ENCODE measurements at places on chromosomes 12 and 14.

DNA sequence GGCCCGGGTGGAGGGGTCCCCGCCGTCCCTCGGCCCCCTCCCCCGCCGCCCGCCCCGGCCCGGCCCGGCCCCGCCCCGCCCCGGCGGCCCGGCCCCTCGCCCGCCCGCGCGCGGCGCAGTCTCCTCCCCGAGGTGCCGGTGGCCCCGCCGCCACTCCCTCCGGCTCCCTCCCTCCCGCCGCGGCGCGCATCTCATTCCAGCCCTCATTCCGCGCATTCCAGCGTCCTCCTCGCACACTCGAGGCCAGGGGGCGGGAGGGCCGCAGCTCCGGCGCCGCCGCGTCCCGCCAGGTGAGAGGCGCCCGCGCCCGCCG is at the start of gene TEAD4:
TEAD4 (plus strand) TSS at position 206 of the 313 bp plus-strand sequence.
- DNase-seq: no peak

DNA sequence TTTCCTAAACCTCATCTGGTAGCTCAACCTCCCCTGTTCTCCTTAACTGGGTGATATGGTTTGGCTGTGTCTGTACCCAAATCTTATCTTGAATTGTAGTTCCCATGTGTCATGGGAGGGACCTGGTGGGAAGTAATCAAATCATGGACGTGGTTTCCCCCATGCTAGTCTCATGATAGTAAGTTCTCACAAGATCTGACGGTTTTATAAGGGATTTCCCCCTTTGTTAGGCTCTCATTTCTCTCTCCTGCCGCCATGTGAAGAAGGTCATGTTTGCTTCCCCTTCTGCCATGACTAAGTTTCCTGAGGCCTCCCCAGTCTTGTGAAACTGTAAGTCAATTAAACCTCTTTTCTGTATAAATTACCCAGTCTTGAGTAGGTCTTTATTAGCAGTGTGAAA is 19.5 kb downstream of the COX16 start:
- DNase-seq: no peak

DNA sequence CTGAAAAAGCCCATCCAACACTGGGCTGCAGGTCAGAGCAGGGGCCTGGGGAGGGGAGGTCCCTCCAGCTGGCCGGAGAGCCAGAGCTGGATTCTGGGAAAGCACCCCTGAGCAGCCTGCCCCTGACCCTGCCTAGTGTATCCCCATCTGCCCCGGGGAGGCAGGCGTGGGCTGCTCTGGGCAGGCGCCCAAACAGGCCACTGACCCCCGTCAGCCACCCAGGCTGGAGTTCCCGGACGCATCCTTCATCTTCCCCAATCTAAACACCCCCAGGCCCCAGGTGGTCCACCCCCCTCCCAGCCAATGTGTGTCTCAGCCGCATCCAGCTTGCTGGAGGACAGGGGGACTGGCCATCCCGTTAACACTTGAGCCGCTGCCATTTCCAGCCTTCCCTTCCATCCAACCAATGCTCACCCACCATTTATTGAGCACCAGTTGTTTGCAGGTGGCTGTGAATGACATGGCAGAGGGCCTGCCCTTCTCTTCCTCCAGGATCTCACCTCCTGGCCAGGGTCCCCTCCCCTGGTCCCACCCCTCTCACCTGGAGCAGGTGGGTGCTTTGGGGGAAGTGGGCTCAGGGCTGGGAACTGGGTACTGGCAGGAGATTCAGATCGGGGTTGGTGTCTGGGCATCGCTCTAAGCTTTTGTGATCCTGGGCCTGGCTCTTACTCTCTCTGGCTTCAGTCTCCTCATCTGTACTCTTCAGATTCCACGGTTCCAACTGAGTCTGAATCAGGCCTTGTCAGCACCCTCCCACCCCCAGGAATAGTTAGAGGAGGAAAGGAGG is 743 bp upstream of the DTX1 start:
- DNase-seq: no peak

GRCh38 chr12:95546491-95546813 is 4.8 kb downstream of the USP44 start:
- DNase-seq: no peak

DNA sequence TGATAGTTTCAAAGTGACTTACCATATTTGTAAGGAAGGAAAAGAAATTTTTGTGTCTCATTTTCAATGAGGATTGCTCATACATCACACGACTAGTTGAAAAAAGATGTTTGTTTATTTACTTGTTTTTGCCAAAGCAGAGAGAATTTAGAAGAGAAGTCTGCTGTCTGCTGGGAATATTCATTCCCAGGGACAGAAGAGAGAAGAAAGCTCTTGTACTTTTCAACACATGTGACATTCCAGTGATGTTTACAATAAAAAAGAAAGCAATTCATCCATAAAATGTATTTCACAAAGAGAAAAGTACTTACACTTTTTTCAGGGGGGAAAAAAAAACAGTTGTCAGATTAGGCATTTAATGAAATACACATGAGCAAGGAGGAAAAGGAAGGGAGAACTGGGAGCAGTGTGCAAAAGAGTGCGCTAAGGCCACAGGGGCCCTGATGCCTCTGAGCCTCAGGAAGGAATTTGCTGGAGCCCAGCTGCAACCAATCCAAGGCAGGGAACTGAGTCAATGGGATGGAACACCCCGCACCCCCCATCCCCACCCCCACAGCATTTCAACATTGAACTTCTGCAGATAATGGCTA is 115.0 kb downstream of the RPAP3 start:
- DNase-seq: no peak

DNA sequence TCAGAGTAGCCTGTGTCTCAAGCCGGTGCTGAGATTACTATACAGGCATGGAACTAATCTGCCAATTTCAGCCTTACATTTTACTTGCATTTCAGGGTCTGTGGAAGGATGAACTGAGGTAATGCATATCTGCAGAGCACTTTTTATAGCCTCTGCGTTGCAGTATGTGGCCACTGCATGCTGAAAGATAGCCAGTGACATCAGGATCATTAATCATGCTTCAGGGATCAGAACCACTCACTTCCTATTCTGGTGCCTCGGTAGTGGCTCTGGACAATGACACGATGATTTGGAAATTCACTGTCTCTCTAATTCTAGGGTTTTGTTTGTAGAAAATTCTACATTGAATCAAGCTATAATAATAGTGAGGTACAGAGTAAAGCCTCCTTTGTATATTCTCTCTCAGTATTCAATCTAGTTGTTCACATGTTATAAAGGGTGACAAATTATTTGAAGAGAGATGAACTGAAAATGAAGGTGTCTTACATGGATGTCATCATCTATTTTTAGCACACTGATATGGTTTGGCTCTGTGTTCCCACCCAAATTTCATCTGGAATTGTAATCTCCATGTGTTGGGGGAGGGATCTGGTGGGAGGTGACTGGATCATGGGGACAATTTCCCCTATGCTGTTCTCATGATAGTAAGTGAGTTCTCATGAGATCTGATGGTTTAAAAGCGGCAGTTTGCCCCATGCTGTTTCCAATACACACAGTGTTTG is 554.3 kb upstream of the MIS18BP1 start:
- DNase-seq: no peak

GRCh38 chr14:71168564-71169427 is 261.5 kb downstream of the PCNX1 start:
- no peak for DNase-seq

- no peak for DNase-seq
These were observed 5.3 kb upstream of the HNF1A start for GRCh38 chr12:120972870-120973543.

- DNase-seq: no peak
These were observed 91.1 kb upstream of the SLC38A4 start for GRCh38 chr12:46916796-46917419.

DNA sequence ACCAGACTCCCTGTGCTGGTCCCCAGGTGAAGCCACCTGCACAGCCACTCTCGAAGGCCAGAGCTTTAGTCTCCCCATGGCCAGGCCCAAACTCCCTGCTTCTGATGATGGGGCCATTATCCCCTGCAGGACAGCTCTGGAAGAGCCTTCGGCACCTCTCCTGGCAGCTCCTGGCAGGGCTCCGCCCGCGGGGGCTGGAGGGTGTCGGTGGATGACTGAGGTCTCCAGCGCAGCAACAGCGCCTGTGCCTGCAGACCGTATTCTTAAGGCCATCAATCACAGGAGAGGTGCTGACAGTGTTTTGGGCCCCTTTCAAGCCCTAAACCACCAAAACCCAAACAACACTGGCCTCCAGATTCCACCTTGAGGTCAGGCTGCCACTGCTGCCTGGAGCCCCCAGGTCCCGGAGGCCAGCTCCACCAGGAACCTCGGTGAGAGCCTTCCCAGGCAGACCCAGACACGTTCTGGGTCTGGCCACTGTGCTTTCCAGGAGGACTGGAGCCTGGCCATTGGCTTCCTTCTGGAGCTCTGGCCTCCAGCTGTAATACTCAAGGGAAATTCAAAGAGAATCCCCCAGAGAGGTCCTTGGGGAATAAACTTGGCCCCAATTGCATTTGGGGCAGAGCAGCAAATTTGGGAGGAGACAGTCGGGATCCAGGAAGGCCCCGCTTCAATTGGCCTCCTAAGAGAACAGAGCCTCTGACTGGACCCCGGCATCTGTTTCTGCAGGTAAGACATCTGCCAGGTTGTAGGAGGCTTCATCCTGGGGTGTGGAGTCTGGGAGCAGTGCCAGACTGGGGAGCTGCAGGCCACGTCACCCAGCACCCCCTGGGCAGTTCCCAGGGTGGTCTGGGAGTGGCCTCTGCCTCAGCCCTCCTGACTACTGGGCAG is 210.6 kb upstream of the RTL1 start:
- DNase-seq: no peak

DNA sequence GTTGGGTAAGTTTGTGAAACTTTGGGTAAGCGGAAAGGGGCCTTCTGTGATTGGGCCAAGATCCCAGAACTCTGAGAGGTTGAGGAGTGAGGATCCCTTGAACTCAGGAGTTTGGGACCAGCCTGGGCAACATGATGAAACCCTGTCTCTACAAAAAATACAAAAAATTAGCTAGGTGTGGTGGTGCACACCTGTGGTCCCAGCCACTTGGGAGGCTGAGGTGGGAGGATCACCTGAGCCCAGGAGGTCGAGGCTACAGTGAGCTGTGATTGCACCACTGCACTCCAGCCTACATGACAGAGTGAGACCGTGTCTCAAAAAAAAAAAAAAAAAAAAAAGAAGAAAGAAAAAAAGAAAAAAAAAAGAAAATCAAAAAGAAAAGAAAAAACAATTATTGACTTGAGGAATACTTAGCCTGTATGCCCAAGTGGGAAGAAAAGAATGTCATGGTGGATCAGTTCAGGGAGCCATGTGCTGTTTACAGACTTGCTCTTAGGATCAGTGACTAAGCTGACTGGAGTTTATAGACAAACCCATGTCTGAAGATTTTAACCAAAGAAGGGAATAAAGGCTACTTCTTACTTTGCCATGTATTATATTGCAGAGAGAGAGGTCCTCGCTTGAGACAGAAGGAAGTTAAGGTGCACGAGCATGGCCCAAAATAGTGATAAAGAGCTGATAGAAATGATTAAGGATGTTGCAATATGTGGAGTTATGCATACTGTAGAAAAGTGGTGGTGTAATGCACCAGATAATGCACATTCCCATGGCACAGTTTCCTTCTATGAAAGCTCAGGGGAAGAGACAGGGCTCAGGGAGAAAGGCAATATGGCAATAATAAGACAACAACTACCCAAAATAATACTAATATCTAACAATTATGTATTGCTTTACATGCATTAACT is 881 bp downstream of the HSD17B6 start:
- no peak for DNase-seq

DNA sequence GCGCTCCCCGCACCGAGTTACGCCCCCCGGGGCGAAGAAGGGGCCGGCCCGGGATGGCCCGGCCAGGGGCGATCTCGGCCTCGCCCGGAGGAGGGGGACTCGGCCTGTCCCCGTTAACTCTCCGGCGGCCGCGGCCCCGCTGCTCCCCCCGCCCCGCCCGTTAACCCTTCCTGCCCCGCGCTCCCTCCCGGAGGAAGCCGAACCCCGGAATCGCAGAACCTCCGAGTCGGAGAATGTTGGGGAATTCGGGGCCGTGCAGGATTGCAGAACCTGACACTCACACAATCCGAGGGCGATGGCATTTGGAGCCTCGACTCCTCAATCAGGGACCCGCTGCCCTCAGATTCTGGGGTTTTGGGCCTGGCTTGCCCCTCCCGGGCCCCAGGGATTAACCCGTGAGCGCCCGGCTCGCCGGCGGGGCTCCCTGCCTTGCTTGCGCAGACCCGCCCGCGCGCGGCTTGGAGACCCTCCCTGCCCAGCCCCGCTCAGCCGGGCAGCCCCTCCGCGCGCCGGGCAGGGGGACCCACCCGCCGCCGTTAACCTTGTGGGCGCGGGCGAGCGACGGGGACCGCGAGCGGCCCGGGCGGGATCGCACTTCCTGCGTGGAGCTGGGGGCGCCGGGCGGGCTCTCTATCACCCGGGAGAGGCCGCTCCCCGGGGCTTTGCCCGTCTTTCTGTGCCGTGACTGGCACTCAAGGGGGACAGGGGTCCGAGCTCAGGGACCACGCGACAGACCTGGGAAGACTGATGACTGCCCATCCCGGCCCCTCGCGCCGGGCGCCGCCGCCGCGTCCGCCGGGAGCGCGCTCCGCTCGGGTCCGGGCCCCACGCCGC is 18.8 kb downstream of the BEGAIN start:
- DNase-seq: no peak

GRCh38 chr12:26251600-26251999 is 56.2 kb downstream of the SSPN start:
- DNase-seq: no peak

- DNase-seq: no peak
These were observed 2.9 kb upstream of the MMP17 start for GRCh38 chr12:131825146-131825892.

- no peak for DNase-seq
These were observed 58.5 kb downstream of the GPR135 start for GRCh38 chr14:59406454-59407245.

DNA sequence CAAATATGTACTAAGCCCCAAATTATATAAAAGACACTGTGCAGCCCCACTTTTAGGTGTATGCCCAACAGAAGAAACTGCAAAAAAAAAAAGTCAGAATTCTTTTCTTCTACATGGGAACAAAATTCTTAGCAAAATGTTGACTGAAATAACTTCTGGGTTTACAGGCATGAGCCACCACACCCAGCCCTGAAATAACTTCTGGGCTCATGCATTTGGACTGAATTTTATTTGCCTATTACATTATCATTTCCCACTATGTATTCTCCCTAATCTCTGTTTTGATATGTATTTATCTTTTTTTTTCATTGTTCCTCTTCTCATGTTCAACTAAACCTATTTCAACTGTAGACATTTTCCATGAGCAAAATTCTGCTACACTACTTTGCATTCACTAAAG is 169.2 kb downstream of the GRIN2B start:
- no peak for DNase-seq

DNA sequence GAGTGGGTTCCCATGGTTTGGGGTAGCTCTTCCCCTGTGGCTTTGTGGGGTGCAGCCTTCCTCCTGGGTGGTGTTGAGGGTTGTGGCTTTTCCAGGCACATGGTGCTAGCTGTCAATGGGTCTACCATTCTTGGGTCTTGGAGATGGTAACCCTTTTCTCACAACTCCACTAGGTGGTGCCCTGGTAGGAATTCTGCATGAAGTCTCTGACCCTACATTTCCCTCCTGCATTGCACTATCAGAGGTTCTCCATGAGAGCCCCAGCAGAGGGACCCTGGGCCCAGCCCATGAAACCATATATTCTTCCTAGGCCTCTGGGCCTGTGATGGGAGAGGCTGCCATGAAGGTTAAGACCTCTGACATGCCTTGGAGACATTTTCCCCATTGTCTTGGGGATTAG is 1093.3 kb downstream of the SLC16A7 start:
- DNase-seq: no peak

- DNase-seq: no peak
These were observed 20.3 kb downstream of the DCAF5 start for GRCh38 chr14:69132513-69133181.

Data from effector CD4-positive, alpha-beta T cell (primary cell).